ENCODE measurements at places on chromosomes 7 and 10. TPM values are rescaled to one million over a fixed set of nuclear protein-coding genes. Genes with fewer than 3 reads are reported as not detected.

Gene GIMAP4
- not detected for total RNA-seq

Gene RADIL
- 1.6 TPM for total RNA-seq

Gene THSD7A
- 2.4 TPM for total RNA-seq

Gene ANKRD1
- total RNA-seq: 4.4 TPM

Gene COG5
- total RNA-seq: 10.4 TPM

Gene C10orf67
- total RNA-seq: 0.10 TPM

Measured in A549 treated with CpdA at 1 μM for 4 hours (cell line).